ENCODE measurements at places on chromosomes 2 and 18. TPM values are rescaled to one million over a fixed set of nuclear protein-coding genes. Genes with fewer than 3 reads are reported as not detected.

DNA sequence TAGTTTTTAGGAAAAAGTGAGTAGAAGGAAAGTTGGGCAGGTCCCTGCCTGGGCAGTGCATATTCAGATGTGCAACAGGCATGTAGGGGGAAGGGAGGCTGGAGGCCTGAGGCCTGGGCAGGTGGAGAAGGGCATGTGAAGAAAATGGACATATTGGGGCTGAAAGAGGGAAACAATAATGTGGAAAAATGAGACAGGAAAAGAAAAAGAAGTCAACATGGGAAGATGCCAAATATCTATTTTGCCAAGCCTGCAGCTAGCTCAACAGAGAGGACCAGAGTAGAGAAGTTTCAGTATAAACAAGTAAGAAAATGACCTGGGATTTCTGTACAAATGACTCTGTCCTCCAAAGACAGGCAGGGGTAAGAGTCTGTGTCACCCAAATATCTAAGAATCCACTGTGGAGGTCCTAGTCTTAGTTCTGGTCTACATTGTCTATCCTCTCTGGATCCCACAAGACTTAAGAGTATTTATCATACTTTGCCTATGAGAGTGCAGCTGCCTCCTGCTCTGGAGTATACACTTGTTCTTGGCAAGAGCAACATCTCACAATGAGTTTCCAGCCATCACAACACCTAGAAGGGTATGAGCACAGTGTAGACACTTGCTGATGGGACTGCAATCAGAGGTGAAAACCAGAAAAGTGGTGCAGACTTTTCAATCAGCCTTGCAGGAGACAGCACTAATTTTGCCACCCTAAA, 80.2 kb downstream of the CLHC1 start:
- no peaks in the 10 kb centered on the region for H3K4me1 ChIP-seq
- H3K27me3 ChIP-seq = no peaks in the 10 kb centered on the region
- no peak overlapping the region for H3K4me3 ChIP-seq
- DNase-seq = no peak
- no peaks in the 10 kb centered on the region for H3K36me3 ChIP-seq
- no peak overlapping the region for H3K27ac ChIP-seq

DNA sequence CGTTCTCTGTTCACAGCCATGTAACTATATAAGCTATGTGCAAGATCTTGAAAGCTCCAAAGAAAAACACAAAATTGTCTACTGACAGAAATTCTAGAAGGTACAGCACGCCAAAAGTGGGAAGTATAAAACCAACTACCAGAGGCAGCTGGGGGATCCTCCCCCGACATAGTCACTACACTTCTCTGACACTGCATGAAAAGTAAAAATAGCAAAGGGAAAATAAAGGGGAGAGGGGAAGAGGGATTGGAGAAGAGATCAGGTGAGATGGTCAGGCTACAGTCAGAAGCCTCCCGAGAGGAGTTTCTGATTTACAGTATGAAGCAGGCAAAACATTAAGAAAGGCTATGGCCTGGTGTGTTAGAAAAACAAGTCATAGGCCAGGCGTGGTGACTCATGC, 39.8 kb upstream of the PCBP1 start:
- no peak overlapping the region for H3K4me3 ChIP-seq
- no peak for DNase-seq
- H3K36me3 ChIP-seq = peaks cover 5% of the 10 kb centered on the region
- no peak overlapping the region for H3K27ac ChIP-seq

- H3K4me3 ChIP-seq = no peak overlapping the region
- no peak overlapping the region for H3K27ac ChIP-seq
- no peaks in the 10 kb centered on the region for H3K36me3 ChIP-seq
- no peaks in the 10 kb centered on the region for H3K27me3 ChIP-seq
Observed at GRCh38 chr2:236352761-236353593, 88.8 kb upstream of the ASB18 start.

- DNase-seq = no peak
- H3K27ac ChIP-seq = no peak overlapping the region
- no peaks in the 10 kb centered on the region for H3K27me3 ChIP-seq
Observed at GRCh38 chr2:133343018-133343352, 225.3 kb downstream of the NCKAP5 start.

DNA sequence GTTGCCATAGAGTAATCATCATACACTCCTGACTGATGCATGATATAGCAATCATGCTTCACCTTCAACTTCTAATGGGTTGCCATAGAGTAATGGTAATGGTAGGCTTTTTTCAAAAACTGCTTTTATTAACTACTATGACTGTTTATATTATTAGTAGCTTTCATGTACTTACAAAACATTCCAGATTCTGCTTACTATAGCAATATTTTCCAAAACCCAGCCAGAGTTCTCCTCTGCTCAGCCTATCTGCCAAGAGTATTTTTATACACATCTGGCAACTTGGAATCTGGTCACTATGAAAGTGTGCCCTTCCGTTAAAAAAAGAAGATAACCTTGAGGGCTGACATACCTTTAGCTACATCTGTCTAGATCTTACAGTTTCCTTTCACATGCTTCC, 5.0 kb upstream of the UNC80 start:
- H3K27me3 ChIP-seq = no peaks in the 10 kb centered on the region
- H3K4me3 ChIP-seq = no peak overlapping the region
- DNase-seq = no peak
- no peaks in the 10 kb centered on the region for H3K36me3 ChIP-seq

- H3K36me3 ChIP-seq = no peaks in the 10 kb centered on the region
- no peak overlapping the region for H3K4me3 ChIP-seq
- H3K27me3 ChIP-seq = no peaks in the 10 kb centered on the region
Observed at GRCh38 chr18:65938592-65939372, 188.0 kb downstream of the CDH7 start.

GRCh38 chr2:74525717-74526648, at the start of gene DQX1:
Gene DQX1, minus strand, starts transcription at chr2:74526231. Its CDS starts 502 bp downstream, at chr2:74525729.
- H3K4me3 ChIP-seq = no peak within 1 kb of the TSS
- peaks cover 12% of the 10 kb centered on the region for H3K36me3 ChIP-seq
- peaks cover 17% of the 10 kb centered on the region for H3K4me1 ChIP-seq
- no peak within 1 kb of the TSS for H3K27ac ChIP-seq
- no peaks in the 10 kb centered on the region for H3K27me3 ChIP-seq

DNA sequence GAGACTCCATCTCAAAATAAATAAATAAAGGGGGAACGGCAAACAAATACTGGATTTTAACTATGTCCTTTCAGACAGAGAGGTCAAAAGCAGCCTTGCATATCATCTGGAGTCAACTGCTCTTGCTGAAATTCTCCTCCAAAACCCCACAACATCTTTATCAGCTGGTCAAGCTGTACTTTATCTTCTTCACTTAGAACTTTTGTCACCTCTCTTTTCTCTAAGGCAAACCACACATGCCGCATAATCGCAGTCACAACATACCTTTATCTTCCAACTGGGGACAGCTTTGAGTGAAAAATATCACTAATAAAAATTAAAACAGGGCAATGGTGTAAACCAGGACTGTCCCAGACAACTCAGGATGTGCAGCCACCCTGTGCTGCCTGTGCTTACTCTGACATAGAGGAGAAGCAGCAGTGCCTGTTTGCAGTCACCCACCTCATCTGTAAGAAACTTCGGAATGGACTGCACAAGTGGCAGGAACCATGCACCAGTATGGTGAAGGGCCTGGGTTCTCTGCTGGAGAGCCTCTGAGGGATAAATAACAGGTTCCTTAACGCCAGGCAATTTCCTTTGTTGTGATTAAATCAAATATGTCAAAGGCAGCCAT, 6.2 kb downstream of the MPPE1 start:
- DNase-seq = no peak
- H3K36me3 ChIP-seq = peaks cover 4% of the 10 kb centered on the region
- no peak overlapping the region for H3K4me3 ChIP-seq
- H3K27me3 ChIP-seq = no peaks in the 10 kb centered on the region

DNA sequence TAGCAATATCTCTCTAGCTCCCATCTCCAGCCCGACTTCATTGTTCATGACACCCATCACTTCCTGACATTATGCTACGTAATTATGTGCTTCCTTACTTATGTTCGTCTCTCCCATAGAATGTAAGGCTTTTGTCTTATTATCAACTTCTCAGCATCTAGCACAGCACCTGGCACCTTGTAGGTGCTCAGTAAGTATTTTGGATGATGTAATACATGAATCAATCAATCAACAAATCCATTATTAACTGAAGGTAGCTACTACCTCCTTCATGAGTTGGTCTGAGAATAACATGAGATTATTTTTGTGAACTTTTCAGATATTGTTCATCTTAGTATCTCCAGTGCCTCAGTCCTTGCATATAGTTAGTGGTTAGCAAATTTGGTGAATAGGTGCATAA, 109.3 kb downstream of the EN1 start:
- DNase-seq = no peak
- H3K27me3 ChIP-seq = no peaks in the 10 kb centered on the region
- no peak overlapping the region for H3K4me3 ChIP-seq

DNA sequence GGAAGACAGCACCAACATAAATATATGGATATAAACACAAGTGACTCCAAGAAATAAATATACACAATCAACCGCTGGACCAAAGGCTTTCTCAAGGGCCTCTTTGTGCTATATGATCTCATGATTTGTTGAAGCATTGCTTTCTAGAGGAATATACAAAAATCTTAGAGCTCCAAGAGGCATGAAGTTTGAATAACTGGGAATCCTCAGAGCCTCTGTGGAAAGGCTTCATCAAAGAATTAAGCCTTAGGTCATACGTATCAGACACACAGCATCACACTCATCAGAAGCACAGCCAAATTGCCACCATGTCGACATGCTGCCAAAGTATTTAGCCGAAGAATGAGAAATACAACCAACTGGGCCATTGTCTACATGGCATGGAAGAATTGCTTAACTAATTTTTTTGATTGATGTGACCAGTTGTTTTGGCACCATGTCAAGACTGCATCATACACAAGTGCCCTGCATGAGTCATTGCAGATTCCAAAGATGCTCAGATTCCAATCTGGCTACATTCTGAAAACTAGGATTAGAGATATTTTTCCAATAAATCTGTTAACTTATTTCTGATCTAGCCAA, 860.6 kb upstream of the ZEB2 start:
- H3K27me3 ChIP-seq = no peaks in the 10 kb centered on the region
- no peaks in the 10 kb centered on the region for H3K4me1 ChIP-seq
- H3K27ac ChIP-seq = no peak overlapping the region
- DNase-seq = no peak
- H3K4me3 ChIP-seq = no peak overlapping the region

- no peak overlapping the region for H3K27ac ChIP-seq
- no peak overlapping the region for H3K4me3 ChIP-seq
- DNase-seq = no peak
- no peaks in the 10 kb centered on the region for H3K4me1 ChIP-seq
Observed at GRCh38 chr2:18966131-18966530, 376.8 kb upstream of the NT5C1B start.

- DNase-seq = no peak
- H3K27ac ChIP-seq = peak overlapping the region; percentile 24
- H3K4me1 ChIP-seq = no peaks in the 10 kb centered on the region
- peak overlapping the region; percentile 40 for H3K4me3 ChIP-seq
- H3K36me3 ChIP-seq = no peaks in the 10 kb centered on the region
Observed at GRCh38 chr2:211611061-211611518, 927.5 kb downstream of the ERBB4 start.

GRCh38 chr18:76260941-76261472, 234.0 kb downstream of the ZNF516 start:
- no peak for DNase-seq
- no peaks in the 10 kb centered on the region for H3K36me3 ChIP-seq
- H3K27ac ChIP-seq = no peak overlapping the region
- H3K4me3 ChIP-seq = no peak overlapping the region
- no peaks in the 10 kb centered on the region for H3K4me1 ChIP-seq

- H3K4me3 ChIP-seq = no peak overlapping the region
- no peaks in the 10 kb centered on the region for H3K4me1 ChIP-seq
- H3K27me3 ChIP-seq = no peaks in the 10 kb centered on the region
- H3K27ac ChIP-seq = no peak overlapping the region
Observed at GRCh38 chr2:142286618-142287017, 155.8 kb upstream of the LRP1B start.

GRCh38 chr2:74707837-74708236, 53.8 kb downstream of the SEMA4F start:
- H3K4me3 ChIP-seq = no peak overlapping the region
- no peak for DNase-seq
- no peak overlapping the region for H3K27ac ChIP-seq
- H3K27me3 ChIP-seq = no peaks in the 10 kb centered on the region
- no peaks in the 10 kb centered on the region for H3K4me1 ChIP-seq
- no peaks in the 10 kb centered on the region for H3K36me3 ChIP-seq

- no peak for DNase-seq
- H3K27ac ChIP-seq = no peak overlapping the region
- H3K36me3 ChIP-seq = no peaks in the 10 kb centered on the region
Observed at GRCh38 chr2:60092781-60093180, 460.7 kb downstream of the BCL11A start.

DNA sequence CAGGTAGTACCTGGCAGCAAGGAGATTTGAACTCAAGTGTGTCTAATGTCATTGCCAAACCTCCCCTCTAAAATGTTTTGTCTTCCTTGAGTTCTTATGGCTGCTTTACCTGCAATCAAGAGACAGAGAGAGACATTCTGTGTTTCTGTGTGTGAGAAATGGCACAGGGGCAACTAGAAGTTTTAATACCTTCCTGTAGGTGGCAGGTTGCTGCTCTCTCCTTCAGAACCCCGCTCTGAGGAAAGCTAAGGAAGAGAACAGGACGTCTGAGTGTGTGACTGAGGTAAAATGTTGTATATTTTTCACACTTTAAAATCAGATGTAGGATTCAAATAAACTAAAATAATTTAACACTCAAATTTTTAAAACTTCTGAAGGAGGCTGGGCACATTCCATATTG, 19.2 kb downstream of the DTNA start:
- DNase-seq = no peak
- H3K27me3 ChIP-seq = no peaks in the 10 kb centered on the region
- no peak overlapping the region for H3K27ac ChIP-seq
- no peaks in the 10 kb centered on the region for H3K4me1 ChIP-seq
- no peaks in the 10 kb centered on the region for H3K36me3 ChIP-seq

DNA sequence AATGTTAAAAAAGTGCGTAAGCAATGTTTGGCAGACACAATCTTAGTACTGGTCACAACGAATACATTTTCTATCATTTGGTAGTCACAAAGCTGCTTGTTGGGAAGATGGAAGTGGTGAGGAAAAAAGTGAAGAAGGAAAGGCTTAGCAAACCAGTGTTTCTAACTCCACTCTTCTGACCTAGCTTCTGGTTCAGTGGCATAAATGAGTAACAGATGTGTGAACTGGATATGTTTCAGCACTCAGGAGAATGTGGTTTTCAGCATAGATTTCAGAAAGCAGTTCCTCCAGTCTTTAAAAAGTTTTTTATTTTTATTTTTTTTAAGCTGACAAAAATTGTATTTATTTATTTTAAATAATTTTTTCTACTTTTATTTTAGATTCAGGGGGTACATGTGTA, 357.1 kb downstream of the CPS1 start:
- H3K27me3 ChIP-seq = no peaks in the 10 kb centered on the region
- H3K27ac ChIP-seq = no peak overlapping the region
- no peaks in the 10 kb centered on the region for H3K4me1 ChIP-seq
- no peaks in the 10 kb centered on the region for H3K36me3 ChIP-seq

GRCh38 chr2:214203214-214203613, 207.6 kb upstream of the VWC2L start:
- H3K4me3 ChIP-seq = no peak overlapping the region
- DNase-seq = no peak
- H3K27ac ChIP-seq = no peak overlapping the region
- no peaks in the 10 kb centered on the region for H3K27me3 ChIP-seq
- no peaks in the 10 kb centered on the region for H3K36me3 ChIP-seq

TBR1 gene
- not detected for total RNA-seq

SCN2A gene
- total RNA-seq = not detected

IL1F10 gene
- total RNA-seq = not detected

ARHGEF33 gene
- total RNA-seq = 0.22 TPM

MARCO gene
- not detected for total RNA-seq

TNS1 gene
- total RNA-seq = 1.1 TPM

CYP1B1 gene
- total RNA-seq = 19.4 TPM

PRSS56 gene
- total RNA-seq = not detected

CYP20A1 gene
- 28.6 TPM for total RNA-seq
